ENCODE measurements at places on chromosomes 11 and 22.

DNA sequence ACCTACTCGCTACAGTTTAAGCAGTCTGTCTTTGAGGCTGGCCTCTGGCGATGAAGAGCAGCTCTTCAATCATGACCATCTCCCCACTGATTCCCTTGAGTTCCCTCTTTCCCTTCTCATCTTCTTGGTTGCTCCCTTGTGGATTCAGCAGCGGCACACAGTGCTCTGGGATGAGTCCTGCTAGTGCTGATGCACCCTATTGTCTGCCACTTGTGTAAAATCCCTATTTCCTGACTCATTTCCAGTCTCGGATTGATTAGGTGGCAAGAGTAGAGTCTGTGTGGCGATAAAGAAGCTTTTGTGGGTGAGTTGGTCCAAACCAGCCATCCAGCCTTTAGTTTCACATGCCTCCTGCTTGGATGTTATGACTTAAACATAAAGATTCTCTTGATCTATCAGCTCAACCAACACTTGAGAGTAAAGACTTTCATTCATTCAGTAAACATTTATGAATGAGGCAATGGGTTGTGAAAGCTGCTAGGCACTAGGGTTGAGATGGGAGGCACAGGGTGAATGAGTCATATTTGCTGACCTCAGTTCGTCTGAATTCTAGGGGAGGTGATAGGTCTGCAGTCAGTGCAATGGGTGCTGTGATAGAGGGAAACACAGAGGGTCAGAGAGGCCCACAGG, 219.4 kb upstream of the RAG2 start:
- DNase-seq: no peak

DNA sequence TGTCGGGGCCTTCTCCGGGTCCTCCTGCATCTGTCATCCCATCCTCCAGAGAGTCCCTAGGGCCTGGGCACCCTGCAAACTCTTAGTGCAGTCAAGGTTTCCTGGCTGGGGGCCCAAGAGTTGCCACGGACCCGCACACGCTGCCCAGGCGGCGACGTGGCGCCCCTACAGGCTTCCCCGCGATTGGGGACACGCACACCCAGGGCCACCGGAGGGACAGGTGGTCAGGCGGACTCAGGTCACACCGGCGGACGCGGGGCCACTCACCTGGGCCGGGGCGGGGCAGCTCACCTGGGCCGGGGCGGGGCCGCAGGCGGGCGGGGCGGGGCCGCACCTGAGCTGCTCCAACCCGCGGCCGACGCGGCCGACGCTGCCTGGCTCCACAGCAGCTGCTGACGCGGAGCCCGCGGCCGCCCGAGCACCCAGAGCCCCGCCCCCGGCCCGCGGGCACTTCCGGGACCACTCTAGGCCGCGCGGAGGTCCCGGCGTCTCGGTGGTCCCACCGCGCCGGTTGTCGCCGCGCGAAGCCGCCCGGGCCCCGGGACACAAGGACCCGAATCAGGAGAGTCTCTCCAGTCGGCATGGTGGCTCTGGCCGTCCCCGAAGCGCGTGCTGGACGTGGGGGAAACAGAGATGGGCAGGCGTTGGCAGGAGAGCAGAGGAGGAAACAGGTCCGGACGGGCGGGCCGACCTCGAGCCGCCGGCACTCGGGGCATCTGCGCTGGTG, at the start of gene ZNF70:
TSS of gene ZNF70 (minus strand) at position 399 of the 727 bp plus-strand sequence. CDS start 5,972 bp downstream, outside the sequence.
- DNase-seq: peak; percentile 10

- DNase-seq: no peak
These were observed 26.5 kb upstream of the SESN3 start for GRCh38 chr11:95257456-95257971.

DNA sequence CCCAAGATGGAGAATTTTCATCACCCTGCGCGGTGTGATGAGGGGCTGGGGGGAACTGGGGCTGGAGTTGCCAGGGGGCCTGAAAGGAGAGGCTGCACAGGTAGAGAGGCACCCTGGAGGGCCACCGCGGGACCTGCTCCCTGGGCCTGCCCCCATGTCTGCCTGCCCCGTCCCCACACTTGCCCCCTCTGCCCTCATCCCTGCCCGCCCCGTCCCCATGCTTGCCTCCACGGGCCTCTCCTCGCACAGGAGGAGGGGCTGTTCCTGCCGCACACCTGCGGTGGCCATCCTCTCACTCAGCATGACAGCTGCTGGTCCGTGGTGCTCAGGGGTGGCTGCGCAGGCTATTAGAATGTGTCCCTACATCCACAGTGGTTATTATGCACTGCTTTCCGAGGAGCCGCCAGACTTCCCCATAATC, 43.5 kb downstream of the LINC01488 start:
- no peak for DNase-seq

DNA sequence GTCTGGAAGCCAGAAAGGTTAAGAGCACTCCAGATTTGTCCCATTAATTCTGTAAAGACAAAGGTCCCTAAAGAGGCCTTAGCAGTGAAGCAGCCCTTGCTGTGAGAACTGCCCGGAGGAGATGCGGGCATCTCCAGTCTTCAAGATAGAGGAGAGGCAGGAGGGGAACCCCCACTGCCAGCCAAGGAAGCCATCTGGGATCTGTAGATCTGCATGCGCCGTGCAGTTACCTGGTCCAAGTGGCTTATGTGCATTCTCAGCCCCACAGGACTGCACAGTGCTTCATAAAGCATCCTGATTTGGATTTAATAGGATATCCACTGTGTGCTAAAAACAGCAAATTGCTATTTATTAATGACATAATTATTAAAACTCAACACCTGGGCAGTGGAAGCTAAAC, 834.6 kb downstream of the NTM start:
- DNase-seq: no peak

- DNase-seq: no peak
These were observed 3900.6 kb upstream of the OR11H1 start for GRCh38 chr22:11627436-11627797.

DNA sequence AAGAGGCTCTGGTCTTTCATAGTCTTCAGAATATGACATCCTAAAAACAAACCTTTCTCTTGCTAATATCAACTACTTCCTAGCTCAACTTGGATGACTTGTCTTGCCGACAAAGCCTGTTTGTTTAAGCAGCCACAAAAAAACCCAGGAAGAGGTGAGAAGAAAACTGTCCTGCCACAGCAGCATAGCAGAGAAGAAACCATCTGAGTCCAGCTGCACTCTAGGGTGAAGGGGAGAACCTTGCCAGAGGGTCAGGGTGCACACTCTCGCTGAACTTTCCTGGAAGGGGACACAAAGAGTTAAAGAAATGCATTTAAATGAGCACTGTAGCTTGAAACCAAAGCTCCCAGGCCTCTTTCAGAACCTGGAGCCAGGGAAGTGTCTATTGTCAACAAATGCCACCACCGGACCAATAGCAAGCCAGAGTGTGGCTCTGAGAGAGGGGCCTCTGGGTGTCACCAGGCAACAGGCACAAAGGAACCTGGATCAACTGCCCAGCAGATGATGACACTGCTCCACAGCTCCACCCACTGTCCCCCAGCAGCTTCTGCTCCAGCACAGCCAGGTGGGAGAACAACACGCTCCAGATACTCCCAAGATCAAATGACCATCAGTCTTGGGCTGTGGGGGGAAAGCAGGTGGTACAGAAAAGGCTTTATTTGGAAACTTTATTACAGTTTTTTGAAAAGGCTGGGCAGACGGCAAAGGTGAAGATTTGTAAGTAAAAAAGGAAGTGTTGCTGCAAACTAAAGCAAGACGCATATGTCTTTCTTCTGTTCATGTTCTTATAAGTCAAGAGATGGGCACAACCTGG, 105.7 kb downstream of the RASSF10 start:
- DNase-seq: no peak

- no peak for DNase-seq
These were observed 18.6 kb upstream of the ARAP1 start for GRCh38 chr11:72770799-72771198.

GRCh38 chr22:30327864-30328345, 1.2 kb upstream of the TBC1D10A start:
- DNase-seq: no peak

GRCh38 chr11:87128372-87128771, 90.6 kb downstream of the TMEM135 start:
- no peak for DNase-seq

DNA sequence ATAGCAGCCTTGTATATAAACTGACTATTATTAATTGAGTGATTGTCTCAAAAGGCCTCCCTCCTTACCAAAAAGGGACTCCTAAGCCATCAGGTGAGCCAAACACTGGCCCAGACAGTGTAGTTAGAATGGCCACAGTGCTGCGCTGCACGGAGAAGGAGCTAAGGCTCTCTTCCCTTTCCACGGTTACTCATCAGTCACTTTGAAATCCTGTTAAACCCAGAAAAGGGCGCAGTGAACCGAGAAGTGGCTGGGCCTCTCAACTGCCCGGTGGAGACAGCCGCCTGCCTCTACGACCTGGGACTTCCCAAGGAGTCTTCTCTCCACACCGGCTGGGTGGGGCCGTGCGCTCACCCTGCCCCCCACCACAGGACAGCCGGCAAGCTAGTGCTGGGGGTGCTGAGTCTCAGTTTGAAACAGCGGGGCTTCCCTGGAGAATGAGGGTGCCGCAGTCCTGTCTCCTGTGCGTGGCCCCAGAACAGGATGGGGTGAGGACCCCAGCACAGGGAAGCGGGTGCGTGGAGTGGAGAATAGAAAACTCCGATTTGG, 1.3 kb downstream of the MYH9 start:
- no peak for DNase-seq

DNA sequence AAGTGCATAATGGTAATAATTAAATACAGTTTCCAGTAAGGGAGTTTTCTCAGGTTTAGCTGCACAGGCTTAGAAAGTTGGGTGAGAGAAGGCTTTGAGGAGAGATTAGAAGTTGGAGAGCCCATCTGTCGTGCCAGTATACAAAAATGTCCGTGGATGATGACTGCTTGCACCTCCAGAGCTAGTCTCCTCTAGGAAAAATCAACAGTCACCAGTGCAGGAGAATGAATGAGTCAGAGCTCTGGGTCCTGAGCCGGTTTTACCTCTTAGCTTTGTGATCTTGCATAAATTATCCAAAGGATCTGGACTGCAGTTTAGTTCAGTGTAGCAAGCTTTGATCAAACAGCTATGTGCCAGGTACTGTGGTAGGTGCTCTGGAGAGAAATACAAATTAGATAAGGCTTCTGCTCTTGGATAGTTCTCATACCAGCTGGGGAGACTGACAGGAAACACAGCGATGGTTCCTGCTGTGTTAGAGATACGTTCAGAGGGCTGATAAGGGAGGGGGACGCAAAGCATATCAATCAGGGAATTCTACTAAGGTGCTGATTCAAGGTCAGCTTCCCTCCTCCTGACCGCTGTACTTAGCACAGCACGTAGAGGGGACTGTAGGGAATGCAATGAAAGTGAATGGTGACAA, 125.9 kb downstream of the TEAD1 start:
- DNase-seq: no peak

DNA sequence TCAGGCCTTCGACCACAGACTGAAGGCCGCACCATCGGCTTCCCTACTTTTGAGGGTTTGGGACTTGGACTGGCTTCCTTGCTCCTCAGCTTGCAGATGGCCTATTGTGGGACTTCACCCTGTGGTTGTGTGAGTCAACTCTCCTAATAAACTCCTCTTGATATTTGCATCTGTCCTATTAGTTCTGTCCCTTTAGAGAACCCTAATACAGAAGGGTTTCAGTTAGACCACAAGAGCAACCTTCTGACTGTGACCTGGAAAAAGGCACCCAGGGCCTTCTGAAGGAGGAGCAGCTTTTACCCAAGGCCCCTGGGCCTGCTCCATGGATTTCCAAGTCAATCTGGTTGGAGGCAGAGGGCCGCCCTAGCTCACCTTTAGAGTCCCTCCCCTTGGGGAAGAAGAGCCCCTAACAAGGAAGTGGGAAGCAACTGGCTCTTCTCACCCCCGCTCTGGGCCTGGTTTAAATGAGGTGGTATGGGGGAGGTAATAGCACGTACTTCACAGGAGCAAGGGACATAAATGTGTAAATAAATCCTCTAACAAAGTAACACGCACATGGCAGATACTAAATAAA, 11.2 kb upstream of the CHST1 start:
- DNase-seq: no peak

GRCh38 chr22:19555651-19556050, 31.4 kb upstream of the CLDN5 start:
- DNase-seq: no peak
